ENCODE measurements at places on chromosomes 6 and 20. TPM values are rescaled to one million over a fixed set of nuclear protein-coding genes. Genes with fewer than 3 reads are reported as not detected.

SMLR1 gene
- not detected for total RNA-seq

KIAA1586 gene
- 6.5 TPM for total RNA-seq

OPN5 gene
- not detected for total RNA-seq

XKR7 gene
- total RNA-seq: not detected

BMP5 gene
- total RNA-seq: 2.4 TPM

FAM83B gene
- 1.6 TPM for total RNA-seq

QKI gene
- 477 TPM for total RNA-seq

HNF4A gene
- total RNA-seq: not detected

NOX3 gene
- total RNA-seq: not detected

RIOK1 gene
- total RNA-seq: 8.4 TPM

SCUBE3 gene
- 9.7 TPM for total RNA-seq

LPA gene
- total RNA-seq: not detected

DNA sequence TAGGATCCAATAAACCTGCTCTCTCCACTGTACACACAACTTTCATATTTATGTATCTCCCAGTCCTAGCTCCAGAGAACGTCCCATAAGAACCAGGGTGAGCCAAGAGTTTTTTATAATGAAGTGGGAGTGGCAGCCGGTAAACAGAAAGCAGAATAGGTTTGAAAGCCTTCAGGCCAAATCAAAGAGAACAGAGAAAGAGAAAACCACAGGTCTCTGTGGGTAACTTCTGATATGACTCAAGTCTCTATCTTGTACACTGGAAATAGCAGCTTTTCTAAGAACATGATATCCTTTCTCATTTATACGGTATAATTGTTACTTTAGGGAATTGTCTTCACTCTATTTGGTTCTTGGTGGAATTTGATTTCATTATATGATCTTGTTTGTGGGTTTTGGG is 273.6 kb downstream of the PACRG start:
- DNase-seq: no peak

- no peak for DNase-seq
Measured at GRCh38 chr20:19815553-19815991, 57.5 kb downstream of the RIN2 start.

DNA sequence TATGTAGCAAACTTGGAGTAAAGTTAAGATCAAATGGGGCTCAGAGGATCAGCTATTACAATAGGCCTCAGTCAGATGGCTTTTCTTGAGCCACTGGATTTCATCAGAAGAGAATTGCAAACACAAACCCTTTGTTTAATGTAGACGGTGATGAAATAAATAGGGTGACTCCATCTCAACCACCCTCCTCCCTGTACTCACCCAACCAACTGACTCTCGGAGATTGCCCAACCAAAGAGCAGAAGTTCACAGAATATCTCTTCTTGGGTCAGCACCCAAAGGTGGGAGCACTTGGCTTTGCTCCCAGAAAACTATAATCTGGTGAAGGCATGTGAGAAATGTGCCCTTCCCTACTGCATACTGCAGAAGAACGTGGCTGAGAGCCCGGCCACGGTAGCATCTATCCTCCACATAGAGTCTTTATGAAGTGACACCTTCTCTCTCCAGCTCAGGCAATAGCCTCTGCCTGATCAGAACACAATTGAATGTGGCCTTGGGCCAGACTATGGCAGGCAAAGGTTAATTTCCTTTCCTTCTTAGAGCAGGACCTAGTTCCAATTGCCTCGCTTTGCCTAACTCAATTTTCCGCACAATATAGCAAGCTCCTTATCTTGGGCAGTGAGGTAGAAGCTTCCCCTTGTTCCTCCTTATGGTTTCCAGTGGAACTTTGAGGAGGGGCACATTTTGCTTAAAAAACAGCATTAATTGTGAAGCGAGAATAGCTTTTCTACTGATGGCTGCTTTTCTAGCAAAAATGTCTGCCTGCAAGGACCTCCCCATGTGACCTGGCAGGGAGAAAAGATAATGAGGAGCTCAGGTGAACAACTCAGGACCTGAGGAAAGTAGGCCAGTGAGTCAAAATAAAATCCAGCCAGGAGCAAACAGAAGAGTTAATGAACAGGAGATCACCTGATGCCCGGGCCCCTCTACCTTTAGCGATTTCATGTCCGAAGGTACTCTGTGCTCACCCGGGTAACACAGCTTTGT is 79.4 kb downstream of the GFOD1 start:
- DNase-seq: peak; percentile 61

DNA sequence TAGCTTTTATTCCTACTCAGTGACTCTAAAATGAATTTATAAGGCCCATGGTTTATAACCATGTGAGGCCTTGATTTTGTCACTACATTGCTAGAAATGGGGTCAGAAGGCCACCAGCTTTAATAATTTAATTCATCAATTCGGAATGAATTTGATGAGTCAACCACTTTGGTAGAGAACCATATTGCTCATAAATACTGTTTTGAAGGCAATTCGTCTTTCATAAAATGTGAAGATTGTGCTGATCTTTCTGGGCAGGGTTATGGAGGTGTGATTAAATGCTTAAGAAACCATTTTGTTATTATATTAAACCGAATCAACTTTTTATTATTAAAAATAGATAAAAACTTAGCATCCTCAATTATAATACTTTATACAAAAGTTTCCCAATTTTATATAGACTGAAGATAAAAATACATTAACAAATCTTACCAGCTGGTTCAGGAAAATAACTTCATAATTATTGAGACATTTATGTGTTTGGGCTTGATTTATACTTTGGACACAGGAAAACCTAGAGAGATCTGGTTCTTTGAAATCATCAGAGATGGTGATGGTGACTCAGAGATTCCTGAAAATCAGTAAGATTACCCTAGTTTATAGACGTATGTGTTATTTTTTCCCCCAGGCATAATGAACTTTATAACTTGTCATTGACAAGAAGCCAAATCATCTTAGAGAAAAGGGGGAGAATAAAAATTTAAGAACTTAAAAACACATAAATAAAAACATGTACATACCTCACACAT is 10.6 kb downstream of the HCRTR2 start:
- DNase-seq: no peak

DNA sequence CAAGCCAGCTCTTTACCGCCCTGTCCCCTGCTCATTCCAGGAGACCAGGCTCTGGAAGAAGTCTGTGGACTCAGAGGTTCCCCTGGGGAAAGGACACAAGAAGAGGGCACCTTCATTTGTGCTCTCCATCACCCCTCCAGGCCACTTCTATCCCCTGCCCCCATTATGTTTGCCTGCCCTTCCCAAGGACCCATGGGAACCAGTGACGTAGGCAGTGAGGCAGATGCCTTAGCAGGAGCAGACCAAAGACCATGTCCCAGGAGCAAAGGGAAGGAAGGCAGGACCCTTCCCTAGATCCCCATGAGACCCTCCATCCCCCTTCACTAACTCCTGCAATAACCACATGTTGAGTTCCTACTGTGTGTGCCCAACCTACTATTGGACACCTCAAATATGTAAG is 94.4 kb downstream of the MDGA1 start:
- DNase-seq: no peak

GRCh38 chr6:56686429-56686828 is 43.7 kb upstream of the DST start:
- DNase-seq: no peak

DNA sequence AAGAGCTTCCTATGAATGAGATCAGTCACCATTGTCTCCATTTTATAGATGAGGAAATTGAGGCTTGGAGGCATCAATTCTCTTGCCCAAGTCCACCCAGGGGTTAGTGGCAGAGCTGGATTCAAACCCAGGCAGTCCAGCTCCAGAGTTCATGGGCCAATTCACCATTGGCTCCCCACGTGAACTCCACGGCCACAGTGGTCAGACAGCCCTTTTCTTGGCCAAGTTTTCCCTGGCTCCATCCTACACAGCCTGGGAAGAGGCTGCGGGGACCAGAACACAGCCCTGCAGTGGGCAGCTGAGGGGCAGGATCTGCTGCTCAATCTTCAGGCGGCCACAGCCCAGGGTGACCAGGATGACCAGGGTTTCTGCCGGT is 20.5 kb downstream of the TGM2 start:
- peak; percentile 40 for DNase-seq

DNA sequence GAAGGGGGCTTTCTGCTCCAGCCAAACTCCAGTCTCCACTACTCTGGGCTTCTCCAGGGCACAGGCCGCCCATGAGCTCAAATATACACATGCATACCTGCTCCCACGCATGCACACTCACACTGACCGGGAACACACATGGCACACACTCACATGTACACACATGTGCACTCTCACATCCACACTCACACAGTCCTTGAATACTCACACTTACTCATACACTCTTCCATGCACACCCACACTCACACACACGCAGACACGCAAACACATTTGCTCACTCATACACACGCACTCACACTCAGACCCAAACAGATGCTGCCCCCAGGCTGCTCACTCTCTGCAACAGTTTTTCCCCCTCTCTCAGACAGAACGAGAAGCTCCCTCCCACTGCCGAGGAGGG is 7.0 kb downstream of the GDAP1L1 start:
- no peak for DNase-seq

GRCh38 chr6:106608080-106608668 is 21.1 kb downstream of the RTN4IP1 start:
- DNase-seq: no peak

DNA sequence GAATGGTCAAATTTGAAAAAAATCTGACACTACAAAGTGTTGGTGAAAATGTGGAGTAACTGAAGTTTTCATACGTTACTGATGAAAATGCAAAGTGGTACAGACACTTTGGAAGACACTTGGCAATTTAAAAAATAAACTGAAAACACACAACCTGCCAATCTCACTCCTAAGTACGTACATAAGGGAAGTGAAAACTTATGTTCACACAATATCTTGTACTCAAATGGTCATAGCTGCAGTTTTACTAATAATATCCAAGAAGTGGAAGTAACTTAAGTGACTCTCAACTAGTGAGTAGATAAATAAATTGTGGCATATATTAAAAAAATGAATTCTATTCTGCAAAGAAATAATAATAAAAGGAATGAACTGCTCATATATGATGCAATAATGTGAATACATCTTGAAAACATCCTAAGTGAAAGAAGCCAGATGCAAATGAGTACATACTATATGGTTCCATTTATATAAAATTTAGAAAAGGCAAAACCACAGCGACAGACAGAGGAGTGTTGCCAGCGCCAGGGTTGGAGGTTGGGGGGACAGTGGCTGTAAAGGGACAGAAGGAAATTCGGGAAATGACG is 198.2 kb downstream of the ERMARD start:
- no peak for DNase-seq

DNA sequence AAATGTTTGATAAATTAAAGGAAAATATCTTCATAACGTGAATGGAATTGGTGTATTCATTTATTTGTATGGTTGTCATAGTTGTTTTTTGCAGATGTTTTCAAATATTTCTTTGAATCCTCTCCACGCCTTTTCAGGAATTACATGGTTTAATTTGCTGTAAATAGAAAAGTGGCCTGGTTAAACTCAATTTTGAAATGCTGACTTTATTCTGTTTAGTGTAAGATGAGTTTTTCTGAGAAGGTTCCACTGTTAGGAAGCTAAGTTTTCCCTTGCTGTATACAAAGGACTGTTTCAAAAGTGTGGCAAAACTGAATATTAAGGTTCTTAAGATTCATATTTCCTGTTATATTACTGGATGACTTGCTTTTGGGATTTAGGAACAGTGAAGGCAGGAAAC is 503 bp upstream of the ZC2HC1B start:
- DNase-seq: no peak

GRCh38 chr6:170174124-170174770 is 116.6 kb downstream of the DLL1 start:
- peak; percentile 41 for DNase-seq

DNA sequence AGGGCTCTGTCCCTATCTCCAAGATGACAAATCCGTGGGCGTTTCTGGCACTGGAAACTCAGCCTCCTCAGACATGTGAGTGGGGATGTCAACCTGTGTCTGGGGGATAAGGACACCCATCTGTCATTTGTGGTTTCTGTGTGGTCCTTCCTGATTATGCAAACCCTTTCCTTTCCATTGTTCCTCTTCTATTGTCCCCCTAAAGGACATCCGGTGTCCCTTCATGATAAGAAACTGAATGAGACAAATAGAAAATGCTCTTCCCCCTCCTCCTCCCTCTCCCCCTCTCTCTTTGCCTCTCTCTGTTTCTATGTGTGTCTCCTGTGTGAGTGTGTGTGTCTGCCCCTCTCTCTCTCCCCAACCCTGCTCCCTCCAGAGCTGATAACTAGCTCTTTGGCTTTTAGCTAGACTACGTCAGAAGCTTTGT is 11.5 kb upstream of the GLP1R start:
- DNase-seq: no peak

GRCh38 chr6:122818866-122819265 is 29.8 kb downstream of the SMPDL3A start:
- no peak for DNase-seq

GRCh38 chr6:82363428-82364086 is at the start of gene TPBG:
Gene TPBG, plus strand, starts transcription at chr6:82363817. Its CDS starts 1,145 bp downstream, at chr6:82364962.
- peak; percentile 61 for DNase-seq

DNA sequence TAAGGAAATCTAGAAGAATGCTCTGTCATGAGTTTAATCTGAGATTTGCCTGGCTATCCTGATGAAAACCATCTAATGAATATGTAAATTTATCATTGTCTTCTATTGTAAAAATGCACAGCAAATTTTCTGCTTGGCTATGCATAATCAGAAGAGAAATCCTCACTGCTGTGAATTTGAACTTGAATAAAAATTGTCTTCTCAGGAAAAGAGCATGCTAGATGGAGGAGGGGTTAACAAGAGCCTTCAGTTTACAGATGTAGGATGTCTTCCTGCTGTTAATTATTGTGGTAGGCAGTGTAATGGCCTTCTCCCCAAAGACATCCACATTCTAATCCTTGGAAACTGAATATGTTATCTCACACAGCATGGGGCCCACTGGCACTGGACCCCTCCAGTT is 45.8 kb downstream of the ANKEF1 start:
- no peak for DNase-seq

- DNase-seq: no peak
Measured at GRCh38 chr6:32882879-32883250, 28.9 kb downstream of the PSMB9 start.

GRCh38 chr20:62156592-62157386 is 13.2 kb downstream of the SS18L1 start:
- DNase-seq: peak; percentile 77

- DNase-seq: no peak
Measured at GRCh38 chr20:13790708-13791107, 5.9 kb downstream of the NDUFAF5 start.

GRCh38 chr6:10800810-10801209 is 37.5 kb downstream of the MAK start:
- DNase-seq: no peak

DNA sequence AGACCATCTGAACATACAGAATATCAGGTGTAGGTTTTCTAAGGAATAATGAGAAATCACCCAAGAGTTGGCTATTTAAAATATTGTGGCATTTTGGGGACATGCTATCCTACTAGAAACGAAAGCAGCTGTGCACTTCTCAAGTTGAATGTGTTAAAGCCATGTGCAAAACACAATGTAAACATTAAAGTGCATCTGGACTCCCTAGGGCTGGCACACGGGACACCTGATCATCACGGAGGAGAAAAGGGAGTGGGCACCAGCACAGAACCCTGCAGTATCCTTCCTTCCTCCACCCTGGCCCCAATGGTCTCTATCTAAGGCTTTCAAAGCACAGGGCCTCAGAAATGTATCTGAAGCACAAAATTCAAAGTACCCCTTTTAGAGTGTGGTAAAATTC is 94.3 kb downstream of the INSM1 start:
- DNase-seq: no peak

GRCh38 chr6:159807150-159807858 is 7.2 kb downstream of the PNLDC1 start:
- DNase-seq: no peak

Measured in Right ventricle myocardium superior (tissue), 1 donor.